Stimulated activated CD4-positive, alpha-beta T cell treated with anti-CD3 and anti-CD28 coated beads, Interleukin-15, amount 100 ng/mL, for 1 hour (primary cell): ENCODE measurements at places on chromosomes 5 and 9.

GRCh38 chr5:54658010-54658409 is 140.5 kb downstream of the SNX18 start:
- no peak for DNase-seq

DNA sequence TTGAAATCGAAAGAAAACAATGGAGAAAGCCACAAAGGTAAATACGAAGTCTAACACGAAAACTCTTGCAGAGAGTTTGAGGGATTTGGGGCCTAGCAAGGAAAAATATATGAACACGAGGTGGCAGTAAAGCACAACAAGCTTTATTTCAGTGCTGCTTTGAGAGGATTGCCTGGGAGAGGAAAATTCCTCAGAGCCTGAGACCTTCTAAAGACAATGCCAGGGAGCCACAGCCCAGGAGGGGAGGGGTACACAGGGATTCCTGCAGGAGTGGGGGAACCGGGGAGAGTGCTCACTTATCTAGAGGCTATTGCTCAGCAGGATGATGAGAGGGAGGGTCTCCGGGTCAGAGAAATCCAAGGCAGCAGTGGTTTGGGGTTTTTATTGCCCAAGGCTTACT is 134.9 kb upstream of the ADCY2 start:
- DNase-seq = no peak

DNA sequence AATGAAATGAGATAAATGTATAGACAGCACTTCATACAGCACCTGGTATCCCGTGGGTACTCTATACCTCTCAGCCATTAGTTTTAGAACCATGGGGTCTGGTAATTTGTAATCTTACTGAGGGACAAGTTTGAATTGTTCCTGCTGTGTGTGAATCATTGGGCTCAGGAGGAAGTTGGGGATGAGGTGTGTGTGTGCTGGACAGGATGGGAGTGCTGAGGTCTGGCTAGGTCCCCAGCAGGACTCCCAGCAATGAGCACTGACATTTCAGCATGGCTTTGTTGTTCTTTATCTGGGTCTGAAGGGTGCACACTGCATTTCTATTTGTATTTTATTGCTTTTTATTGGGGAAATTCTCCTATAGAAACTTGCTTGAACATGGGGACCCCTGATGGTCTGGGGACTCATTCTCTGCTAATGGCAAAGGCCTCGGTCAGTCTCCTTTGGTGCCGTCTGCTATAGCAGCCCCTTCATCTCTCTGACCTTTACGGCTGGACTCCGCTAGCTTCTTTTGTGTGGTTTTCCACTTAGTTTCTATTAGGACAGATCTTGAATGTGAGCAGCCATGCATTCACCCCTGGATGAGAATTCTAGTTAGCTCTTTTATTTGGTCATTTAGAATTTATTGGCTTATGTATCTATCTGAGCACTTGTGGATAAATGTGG is 98.1 kb downstream of the SREK1 start:
- DNase-seq = no peak

- DNase-seq = no peak
Observed at GRCh38 chr5:425714-426113, 17.3 kb upstream of the EXOC3 start.

GRCh38 chr9:127204771-127205470 is 59.7 kb upstream of the GARNL3 start:
- DNase-seq = no peak

DNA sequence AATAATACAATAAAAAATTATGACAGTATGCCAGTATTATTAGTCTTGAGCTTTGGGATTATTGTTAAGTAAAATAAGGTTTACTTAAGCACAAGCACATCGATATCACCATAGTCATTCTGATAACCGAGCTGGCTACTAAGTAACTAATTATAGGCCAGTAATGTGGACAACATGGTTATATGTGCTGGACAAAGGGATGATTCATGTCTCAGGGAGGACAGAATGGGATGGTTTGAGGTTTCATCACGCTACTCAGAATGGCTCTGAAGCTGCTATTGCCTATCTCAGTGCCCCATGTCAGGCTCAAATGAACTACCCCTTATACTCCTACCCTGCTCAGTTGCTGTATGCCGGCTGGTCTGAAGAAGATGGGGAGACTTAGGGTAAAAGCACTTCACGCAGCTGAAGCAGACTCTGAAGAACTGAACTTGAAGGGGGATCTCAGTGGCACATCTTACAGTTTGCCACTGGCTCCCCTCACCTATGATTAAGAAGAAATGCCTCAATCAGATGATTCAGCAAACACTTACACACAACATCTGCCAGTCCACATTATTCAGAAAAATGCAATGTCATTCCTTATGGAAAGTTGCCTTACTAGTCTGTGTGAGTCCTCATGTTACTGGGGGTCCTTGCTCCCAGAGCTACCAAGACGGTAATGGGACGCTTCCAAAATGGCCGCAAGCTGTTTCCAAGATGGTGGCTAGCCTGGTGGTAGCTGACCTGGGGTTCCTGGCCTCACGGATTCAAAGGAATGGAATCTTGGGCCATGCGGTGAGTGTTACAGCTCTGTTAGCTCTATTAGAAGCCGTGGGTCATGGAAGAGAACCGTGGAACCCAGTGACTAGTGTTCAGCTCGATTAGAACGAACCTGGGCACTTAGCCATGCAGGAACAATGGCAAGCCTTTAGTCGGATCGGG is 1098.6 kb downstream of the TAF11L14 start:
- no peak for DNase-seq

GRCh38 chr9:117412006-117412715 is 2.7 kb downstream of the ASTN2 start:
- no peak for DNase-seq

DNA sequence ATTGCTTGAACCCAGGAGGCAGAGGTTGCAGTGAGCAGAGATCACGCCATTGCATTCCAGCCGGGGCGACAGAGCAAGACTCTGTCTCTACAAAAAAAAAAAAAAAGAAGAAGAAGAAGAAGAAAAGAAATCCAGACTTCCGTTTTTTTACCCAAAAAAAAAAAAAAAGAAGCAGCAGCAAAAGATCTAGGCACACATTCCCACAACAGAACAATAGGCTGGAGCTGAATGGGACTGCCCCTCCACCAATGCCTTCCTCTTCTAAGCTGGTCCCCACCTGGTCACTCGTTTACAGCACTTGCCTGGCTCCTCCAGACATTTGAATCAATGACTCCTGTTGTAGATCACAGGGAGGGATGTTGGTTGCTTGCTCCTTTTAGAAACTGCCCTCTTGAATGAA is 1.6 kb upstream of the LMAN2 start:
- DNase-seq = no peak

DNA sequence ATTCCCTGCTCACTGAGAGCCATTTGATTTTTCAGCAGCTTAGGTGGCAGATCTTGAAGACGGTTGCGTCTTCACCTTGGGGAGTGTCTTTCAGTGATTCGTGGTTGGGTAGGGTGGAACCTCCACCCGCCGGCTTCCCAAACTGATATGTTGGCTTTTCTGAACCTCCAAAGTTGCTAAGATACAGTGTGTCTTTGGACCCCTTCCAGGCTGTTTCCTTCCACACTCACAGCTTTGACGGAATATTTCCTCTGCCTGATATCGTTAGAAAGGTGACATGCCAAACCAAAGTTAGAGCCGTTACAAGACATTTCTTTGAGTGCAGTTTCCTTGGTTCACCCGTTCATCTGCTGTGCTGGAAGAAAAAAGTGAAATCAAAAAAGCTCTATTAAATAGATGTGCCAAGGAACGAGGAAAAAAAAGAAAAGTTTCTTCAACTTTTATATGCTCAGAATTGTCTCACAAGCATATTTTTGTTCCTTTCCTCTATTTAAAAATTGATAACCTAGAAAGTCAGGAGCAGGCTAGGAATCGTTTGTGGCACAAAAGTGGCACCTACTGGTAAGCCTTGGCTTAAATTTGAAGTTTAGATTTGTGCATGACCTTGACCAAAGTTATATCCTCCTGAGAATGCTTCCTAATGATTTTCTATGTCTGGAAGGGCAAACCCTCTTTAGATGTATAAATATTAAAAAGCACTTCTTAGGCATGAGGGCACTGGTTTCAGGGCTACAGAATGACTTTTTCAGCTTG is 270.7 kb upstream of the WWC1 start:
- no peak for DNase-seq

- DNase-seq = no peak
Observed at GRCh38 chr9:80447876-80448275, 876.1 kb downstream of the TLE4 start.

DNA sequence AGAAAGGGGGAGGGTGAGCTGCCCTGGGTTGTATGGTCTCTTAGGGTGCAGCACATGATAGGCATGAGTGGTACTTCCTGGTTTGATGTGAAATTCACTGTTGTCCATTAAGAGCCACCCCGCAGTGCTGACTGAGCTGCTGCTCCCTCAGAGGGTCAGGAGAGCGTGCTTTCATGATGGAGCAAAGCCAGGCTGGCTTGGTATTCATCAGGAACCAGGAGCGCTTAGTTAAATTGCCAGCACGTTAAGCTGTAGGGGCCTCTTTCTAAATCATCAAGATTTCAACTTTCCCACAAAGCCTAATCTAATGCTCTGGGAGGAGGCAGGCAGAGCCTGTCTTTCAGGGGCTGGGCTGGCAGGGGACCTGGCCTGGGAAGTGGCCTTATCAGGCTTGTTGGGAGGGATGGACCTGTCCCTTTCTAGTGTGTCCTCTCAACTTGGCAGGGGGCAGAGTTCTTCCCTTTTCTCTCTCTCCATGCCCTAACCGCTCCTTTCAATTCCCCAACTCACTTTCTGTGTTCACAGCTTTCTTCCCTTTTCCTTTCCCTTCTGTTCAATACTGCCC is 7.9 kb downstream of the CYSTM1 start:
- no peak for DNase-seq

DNA sequence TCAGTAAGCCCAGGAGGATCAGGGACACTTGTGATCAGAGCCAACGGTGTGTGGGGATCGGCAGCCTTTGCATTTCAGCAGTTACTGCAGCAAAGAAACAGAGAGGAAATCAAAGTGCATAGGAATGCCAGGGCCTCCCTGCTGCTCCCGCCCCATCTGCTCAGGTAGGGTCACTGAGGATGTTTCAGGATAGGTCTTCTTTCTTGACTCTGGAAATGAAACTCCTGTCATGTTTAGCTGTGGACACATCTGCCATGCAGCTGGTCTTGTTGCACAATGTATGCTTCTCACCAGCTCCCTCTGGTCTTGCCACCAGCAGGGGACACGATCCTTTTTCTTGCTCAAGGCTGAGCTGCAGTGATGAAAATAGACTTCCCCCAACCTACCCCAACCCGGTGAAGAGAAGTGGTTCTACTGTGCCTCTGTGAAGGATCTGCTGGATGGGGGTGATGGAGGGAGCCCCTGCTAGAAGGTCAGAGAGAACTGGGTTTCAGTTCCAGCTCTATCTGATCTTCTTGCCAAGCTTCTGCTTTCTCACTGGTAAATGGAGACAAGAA is 185.2 kb upstream of the KLF4 start:
- no peak for DNase-seq

DNA sequence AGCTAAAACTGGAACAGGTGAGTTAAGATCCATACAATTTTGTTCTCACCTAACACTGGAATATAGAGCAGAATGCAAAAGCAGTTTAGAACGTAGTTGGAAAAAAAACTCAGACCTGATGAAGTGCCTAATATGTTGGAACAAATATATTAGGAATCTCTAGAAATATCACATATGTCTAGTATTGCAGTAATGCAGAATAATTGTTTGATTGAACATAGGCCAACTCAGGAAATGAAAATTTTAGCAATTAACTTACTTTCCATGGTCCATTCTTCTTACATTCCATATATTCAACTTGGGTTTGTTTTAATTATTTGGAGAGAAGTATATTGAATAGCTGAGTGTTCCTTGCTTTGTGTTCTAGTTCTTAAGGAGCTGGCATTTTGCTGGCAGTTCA is 111.8 kb upstream of the ADAMTSL1 start:
- no peak for DNase-seq

- no peak for DNase-seq
Observed at GRCh38 chr5:54090495-54091120, 219.8 kb downstream of the ARL15 start.

DNA sequence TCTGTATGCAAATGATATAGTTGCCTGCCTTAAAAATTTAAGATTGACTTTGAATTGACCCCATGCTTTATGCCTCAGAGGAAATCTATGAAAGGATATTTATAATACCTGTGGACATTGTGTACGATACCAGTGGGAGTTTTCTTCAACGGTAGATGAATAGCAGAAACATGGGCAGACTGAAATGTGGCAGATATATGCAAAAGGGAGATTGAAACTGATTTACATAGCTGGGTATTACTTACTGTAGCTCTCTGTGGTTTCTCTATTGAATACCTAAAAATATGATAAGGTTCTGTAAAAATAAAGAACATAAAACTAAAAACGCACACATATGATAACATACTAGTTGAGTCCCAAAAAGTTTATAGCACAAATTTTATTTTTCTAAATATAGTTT is 345.2 kb upstream of the PCSK5 start:
- DNase-seq = no peak

DNA sequence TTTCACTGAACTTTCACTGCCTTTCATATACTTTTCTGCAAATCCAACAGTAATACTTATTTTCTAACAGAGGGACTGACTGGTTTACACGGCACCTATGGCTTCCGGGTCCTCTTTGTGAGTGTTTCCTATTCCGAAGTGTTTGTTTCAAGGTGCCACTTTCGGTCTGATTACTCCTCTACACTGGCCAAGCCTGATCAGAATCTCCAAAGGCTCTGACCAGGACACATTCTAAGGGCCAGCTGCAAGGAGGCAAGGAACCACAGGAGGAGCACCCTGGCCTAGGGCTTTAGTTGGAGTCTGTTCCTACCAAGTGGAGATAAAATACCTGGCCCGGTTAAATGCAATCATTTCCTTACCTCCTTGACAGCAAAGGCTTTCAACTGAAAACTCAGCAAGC is 132.1 kb downstream of the GLIS3 start:
- DNase-seq = no peak

DNA sequence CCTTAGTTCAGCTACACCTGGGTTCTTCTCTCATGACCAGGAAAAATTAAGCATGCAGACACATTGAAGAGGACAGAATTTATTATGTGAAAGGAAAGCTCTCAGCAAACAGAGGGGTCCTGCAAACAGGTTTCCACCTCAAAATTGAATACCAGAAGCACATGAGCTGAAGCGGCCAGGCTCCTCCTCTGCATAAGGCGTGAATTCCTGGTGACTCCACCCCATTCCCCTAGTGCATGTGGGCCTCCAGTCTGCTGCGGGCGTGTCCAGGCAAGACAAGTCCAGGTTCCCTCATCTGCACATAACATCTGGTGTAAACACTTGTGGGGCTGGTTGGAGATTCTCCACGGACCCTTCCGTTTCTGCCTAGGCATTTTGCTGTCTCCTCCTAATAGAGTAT is 1156.4 kb downstream of the FOXD4L5 start:
- no peak for DNase-seq

- no peak for DNase-seq
Observed at GRCh38 chr5:163321511-163321910, 115.9 kb upstream of the CCNG1 start.

DNA sequence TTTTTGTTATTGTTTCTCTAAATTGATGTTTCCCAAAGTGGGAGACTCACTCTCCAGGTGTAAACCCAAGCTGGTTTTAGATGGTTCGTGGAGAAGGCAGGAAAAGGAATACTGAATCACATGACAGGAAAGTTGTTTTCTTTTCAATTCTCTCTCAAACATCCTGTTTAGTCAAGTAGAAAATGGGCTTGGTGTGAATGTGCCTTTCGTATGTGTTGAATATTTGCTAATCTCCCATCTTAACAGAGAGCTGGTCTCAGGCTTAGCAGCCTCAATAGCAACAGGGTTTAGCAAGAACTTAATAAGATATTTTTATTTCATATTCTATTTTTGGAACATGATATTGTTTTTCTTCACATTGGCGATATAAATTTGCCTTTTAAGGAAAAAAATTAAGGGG is 119.7 kb downstream of the INSYN2B start:
- no peak for DNase-seq

GRCh38 chr5:40223884-40224402 is 455.8 kb upstream of the PTGER4 start:
- no peak for DNase-seq

GRCh38 chr5:170301149-170301548 is 3.6 kb upstream of the LCP2 start:
- no peak for DNase-seq
